ENCODE measurements at places on chromosomes 7 and 10.

- no peak for DNase-seq
These were observed 6.8 kb downstream of the TET1 start for GRCh38 chr10:68566955-68567354.

- DNase-seq: no peak
These were observed 4.5 kb downstream of the DMTF1 start for GRCh38 chr7:87156709-87157108.

DNA sequence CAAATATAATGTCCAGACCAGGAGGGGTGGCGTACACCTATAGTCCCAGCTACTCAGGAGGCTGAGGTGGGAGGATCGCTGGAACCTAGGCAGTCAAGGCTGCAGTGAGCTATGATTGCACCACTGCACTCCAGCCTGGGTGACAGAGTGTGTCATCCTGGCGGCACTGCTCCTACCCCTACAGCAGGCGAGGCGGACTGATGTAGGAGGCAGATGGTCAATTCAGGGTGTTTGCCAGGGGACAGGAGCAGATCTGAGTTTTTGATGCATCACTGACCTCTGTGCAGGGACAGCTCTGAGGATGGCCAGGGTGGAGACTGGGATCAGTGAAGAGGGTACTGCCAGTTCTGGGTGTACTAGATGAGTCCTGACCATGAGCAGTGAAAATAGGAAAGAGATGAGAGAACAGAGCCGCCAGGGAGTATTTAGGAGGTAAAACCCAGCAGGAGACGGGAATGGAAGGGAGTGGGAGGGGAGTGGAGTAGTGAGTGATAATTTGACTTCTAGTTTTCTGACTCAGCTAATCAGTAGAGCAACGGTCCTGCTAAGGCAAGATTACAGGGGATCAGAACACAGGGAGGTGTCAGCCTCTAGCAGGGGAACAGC is 75.3 kb downstream of the HIP1 start:
- DNase-seq: no peak

DNA sequence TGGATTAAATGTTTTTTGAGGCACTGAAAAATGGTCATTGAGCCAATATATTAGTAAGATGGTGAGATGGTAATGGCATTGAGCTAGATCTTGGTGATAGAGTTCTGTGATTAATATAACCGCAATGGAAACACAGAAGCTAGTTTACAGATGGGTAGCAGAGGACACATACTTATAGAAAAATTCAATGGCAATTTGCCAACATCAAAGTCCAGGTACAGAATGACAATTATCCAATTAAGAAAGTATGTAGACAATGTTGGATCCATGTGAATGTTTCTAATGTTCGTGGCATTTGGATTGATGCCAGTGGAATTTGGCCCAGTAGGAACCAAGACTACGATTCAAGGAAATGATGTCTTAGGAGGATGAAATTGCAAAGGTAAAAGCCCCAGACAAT is 187.8 kb downstream of the GNAT3 start:
- no peak for DNase-seq

GRCh38 chr10:60425392-60426110 is 35.9 kb upstream of the ANK3 start:
- no peak for DNase-seq

DNA sequence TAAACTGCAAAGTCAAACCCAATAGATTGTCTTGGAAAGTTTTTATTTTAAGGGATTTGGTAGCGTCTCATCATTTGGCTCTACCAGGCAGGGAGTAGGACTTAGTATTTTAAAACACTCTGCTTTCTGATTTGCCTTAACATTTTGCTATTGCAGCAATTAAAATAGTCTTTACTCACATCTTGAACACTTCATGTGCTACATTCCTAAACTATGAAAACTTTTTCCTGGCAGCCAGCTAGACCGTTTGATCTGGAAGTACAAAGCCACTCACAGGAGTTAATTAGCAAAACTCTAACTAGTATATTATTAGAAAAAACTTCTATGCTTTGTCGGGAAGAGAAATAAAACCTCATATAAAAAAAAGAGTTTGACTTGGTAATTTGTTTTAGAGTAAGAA is 111.4 kb downstream of the TFPI2 start:
- DNase-seq: no peak

GRCh38 chr10:5603091-5603847 is 63.1 kb downstream of the ASB13 start:
- no peak for DNase-seq

GRCh38 chr7:137695494-137695893 is 151.3 kb downstream of the DGKI start:
- no peak for DNase-seq

DNA sequence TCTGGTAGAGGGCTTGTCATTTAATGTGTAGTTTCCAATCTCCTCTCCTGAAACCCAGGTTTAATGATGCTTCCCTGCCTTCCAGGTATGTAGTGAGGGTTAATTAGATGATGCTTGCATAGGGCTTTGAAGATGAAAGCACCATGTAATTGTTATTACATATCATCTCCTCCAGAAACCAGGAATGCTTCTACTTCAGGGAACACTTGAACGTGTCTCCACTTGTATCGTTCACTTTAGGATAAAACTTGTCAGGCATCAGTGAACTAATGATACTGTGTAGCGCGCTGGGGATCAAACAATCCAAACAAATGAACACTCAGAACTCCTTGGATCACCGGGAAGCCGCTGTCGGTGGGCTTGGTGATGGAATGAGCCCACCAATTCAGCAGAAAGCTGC is 260.9 kb upstream of the FZD8 start:
- peak; percentile 41 for DNase-seq

DNA sequence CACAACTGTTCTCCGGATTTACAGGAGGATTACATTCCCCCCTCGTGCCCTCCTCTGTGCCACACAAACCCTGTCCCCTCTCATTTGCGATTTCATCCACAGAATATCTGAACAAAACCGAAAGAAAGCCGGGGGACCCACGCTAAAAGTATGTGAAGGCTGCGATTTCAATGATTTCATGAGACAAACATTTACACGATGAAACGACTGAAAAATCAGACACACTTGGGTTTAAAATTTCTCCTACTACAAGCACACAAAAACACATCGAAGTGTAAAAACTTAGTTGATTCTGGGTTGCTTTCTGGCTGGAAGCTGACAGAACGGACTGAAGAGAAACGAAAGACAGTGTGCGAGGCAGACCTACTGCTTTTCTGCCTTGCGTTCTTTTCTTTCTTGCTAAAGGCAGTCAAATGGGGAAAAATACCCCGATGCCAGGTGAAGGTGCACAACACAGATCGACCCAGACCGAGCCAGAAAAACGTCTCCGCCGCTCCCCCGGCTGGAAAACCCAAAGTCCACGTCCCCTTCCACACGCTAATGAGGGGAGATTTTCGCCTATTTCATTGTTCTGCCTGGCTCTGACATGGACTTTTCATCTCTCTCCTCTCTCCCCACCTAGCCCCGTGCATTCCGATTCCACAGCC is 1.2 kb downstream of the HIPK2 start:
- DNase-seq: peak; percentile 30

DNA sequence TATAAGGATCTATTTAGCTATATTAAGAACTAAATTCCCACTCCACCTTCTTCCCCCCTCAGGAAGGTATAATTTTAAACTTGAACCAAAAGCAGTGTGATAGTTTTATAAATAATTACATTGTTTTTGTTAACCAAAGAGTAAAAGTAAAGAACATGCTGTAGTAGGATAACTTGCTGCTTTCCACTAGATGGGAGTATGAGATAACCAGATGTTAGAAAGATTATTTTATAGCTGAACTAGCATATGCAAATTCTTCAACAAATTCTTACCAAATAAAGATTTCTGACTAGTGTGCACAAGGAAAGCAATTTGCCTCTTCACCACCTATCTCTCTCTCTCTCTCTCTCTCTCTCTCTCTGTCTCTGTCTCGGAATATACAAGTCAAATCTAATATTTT is 31.8 kb downstream of the TES start:
- DNase-seq: no peak

DNA sequence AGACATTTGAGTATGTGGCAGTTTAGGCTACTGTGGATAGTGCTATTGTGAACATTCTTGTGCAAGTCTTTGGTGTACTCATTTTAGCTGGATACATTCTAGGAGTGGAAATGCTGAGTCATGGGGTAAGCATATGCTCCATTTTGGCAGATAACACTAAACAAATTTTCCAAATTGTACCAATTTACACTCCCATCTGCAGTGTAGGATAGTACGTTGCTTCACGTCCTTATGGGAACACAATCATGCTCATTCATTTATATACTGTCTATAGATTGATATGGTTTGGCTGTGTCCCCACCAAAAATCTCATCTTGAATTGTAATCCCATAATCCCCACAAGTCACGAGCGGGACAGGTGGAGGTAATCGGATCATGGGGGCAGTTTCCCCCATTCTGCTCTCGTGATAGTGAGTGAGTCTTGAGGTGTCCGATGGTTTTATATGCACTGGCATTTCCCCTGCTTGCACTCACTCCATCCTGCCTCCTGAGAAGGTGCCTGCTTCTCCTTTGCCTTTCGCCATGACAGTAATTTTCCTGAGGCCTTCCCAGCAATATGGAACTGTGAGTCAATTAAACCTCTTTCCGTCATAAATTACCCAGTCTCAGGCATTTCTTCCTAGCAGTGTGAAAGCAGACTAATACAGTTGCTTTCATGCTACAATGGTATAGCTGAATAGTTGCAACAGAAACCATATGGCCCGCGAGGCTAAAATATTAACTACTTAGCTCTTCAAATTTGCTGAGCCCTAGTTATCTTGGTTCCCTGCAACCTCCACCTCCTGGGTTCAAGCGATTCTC is 25.6 kb downstream of the RNF216 start:
- DNase-seq: no peak

DNA sequence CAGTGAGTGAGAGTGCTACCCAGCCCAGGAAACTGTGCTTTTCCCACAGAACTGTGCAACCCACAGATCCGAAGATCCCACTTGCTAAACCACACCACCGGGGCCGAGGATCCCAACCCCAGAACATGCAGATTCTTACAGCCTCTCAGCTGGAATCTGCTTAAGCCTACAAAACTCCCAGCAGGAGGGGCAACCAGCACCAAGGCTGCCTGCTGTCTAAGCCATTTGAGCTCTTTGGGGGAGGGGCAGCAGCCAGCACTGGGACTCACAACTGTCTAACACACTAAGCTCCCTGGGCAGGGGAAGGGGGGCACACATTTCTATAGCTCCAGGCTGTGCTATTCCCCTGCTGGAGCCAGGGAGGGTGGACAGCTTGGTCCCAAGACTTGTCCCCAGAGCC is 529.9 kb downstream of the XPNPEP1 start:
- no peak for DNase-seq

- DNase-seq: no peak
These were observed 137.7 kb upstream of the MDFIC start for GRCh38 chr7:114784177-114784576.

DNA sequence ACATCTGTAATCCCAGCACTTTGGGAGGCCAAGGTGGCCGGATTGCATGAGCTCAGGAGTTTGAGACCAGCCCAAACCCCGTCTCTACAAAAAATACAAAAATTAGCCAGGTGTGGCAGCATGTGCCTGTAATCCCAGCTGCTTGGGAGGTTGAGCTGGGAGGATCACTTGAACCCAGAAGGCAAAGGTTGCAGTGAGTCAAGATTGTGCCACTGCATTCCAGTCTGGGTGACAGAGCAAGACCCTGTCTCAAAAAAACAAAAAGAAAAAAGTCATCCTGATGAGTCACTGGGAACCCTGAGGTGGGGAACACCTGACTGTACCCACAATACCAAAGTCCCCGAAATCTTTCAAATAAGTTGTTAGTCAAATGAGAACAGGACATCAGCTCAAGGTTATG is 80.0 kb downstream of the NEBL start:
- no peak for DNase-seq

DNA sequence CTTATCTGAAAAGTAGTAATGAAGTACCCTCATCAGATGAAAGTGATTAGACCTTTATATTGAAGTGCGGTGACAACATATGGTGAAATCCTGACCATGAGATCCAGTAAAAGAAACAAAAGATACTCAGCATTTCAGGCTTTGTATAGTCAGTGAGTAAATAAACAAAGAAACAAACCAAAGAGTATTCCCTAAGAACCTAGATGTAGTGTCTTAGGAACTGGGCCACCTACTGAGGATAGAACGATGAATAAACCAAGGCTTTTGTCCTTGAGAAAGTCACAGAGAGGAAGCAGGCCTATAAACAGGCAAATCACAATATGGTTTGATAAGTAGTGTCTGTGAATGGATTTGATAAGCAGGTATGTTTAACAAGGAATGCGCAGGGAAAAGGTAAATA is 46.2 kb downstream of the ZNF277 start:
- DNase-seq: no peak

- DNase-seq: no peak
These were observed 51.6 kb upstream of the SRRM3 start for GRCh38 chr7:76149847-76150691.

DNA sequence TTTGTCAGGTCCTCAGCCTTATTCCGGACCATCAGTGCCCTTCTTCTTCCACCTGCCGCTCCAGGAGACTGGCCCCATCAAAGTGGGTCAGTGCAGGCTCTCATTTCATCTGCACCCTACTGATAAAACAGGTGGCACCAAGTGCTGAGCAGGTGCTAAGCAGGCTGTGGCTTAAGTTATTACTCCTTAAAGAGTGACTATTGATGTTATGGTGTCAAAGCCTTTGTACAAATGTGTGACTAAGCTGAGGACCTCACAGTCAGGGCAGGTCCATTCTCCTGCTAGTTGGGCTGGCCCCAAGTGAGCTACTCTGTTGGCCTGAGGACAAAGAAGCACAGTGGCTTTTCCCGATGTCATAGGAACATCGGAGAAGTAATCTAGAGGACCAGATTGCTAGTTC is 11.2 kb upstream of the CALD1 start:
- DNase-seq: no peak

DNA sequence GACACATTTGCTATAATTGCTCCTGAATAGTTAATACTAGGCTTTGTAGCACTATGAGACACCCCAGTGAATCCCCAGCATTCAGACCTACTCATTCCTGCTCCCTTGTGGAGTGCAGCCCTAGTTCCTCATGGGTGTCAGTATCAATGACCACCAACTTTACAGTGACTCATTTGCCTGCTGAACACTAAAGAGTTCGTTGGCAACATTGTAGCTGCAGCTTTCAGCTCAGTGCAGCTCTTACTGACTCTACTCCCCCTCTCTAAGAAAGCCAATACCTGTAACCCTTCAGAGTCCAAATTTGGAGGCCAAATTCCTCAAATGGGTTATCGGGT is 127.1 kb upstream of the MTPN start:
- DNase-seq: no peak

DNA sequence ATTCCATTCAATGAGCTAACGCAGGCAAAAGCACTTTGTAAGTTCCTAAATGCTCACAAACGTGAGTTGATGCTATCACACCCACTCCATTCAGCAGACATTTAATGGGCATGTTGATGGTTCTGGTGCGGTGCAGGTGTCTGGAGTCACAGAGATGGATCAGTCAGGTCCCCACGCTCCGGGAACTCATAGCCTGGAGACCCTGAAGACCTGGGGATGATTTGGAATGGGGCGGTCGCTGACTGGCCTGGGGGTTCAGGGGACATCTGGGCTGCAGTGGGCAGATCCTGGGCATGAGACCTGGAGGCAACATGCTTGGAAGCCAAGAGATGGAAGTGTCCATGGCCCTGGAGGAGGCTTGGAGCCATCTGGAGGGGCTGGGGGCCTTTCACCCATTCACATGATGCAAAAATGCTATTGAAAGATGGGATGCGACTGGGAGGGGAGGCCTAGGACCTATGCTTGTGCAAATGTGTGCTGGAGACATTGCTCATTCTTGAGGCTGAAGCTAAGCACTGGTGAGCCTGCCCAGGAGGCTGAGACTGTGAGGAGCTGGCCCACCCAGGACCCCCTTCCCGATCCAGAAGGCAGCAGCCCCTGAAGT is 522.6 kb downstream of the GLRX3 start:
- DNase-seq: no peak

GRCh38 chr10:21265622-21266021 is 259.9 kb downstream of the SKIDA1 start:
- no peak for DNase-seq

Measured in NCI-H1105 (cell line).